ENCODE measurements at places on chromosomes 7 and 10. TPM values are rescaled to one million over a fixed set of nuclear protein-coding genes. Genes with fewer than 3 reads are reported as not detected.

FKBP6 gene
- not detected for polyA plus RNA-seq

PDLIM1 gene
- polyA plus RNA-seq, result 97.2 TPM

ENKUR gene
- polyA plus RNA-seq, result 0.06 TPM

DNA2 gene
- 2.5 TPM for polyA plus RNA-seq

ABCA13 gene
- not detected for polyA plus RNA-seq

ANKRD61 gene
- 0.50 TPM for polyA plus RNA-seq

GRCh38 chr10:28410420-28411135 lies 107.7 kb upstream of the MPP7 start:
- H3K27ac ChIP-seq, result no peak overlapping the region
- no peaks in the 10 kb centered on the region for H3K27me3 ChIP-seq
- no peaks in the 10 kb centered on the region for H3K4me1 ChIP-seq
- peak; percentile 23 for DNase-seq
- no peaks in the 10 kb centered on the region for H3K36me3 ChIP-seq

GRCh38 chr10:96367470-96367869 lies 8.7 kb upstream of the OPALIN start:
- no peaks in the 10 kb centered on the region for H3K4me1 ChIP-seq
- no peak overlapping the region for H3K27ac ChIP-seq
- H3K36me3 ChIP-seq, result no peaks in the 10 kb centered on the region
- no peaks in the 10 kb centered on the region for H3K27me3 ChIP-seq
- DNase-seq, result no peak
- H3K4me3 ChIP-seq, result no peak overlapping the region

DNA sequence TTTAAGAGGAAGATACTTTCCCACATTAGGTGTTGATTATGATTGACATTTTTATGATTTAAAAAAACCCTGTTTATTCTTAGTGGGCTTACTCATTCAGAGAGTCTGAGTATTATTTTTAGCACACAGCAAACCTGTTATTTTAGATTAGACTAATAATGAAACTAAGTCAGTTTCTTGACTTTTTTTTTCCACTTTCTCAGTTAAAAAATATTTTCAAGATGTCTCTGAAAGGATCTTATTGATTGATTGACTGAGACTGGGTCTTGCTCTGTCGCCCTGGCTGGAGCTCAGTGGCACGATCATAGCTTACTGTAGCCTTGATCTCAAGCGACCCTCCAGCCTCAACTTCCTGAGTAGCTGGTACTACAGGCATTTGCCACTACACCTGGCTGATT lies 20.4 kb upstream of the INPP5F start:
- H3K27ac ChIP-seq, result no peak overlapping the region
- DNase-seq, result no peak
- H3K4me1 ChIP-seq, result no peaks in the 10 kb centered on the region
- H3K4me3 ChIP-seq, result no peak overlapping the region
- no peaks in the 10 kb centered on the region for H3K27me3 ChIP-seq
- no peaks in the 10 kb centered on the region for H3K36me3 ChIP-seq

DNA sequence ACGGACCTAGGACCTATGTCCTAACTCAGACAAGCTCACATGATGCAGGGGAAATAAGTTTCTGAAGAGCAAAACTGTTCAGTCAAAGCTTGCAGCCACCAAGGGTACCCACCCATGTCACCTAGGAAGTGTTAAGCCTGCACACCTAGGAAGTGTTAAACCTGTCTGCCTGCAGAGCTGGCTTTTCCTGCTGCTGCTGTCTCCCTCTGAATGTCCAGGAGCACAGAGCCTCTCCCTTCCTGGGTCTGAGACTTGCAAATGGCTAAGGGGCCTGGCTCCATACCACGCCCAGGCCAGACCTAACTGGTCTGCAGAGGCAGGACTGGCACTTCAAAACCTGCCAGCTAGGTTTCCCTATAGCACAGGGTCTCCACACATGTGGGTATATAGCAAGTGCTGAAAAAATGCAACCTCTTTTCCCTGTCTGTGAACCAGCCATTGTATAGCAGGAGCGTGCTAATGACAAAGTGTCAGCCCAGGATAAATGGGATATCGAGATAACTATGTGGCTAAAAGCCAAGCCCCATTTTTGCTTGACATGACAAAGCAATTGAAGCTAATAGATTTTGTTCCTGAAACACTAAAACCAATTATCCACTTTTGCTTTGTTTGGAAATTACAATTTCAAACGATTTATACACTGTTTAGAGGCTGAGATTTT lies 1.5 kb downstream of the GDF2 start:
- H3K4me1 ChIP-seq, result no peaks in the 10 kb centered on the region
- H3K27ac ChIP-seq, result no peak overlapping the region
- H3K4me3 ChIP-seq, result no peak overlapping the region
- peaks cover 6% of the 10 kb centered on the region for H3K27me3 ChIP-seq
- no peak for DNase-seq
- no peaks in the 10 kb centered on the region for H3K36me3 ChIP-seq

DNA sequence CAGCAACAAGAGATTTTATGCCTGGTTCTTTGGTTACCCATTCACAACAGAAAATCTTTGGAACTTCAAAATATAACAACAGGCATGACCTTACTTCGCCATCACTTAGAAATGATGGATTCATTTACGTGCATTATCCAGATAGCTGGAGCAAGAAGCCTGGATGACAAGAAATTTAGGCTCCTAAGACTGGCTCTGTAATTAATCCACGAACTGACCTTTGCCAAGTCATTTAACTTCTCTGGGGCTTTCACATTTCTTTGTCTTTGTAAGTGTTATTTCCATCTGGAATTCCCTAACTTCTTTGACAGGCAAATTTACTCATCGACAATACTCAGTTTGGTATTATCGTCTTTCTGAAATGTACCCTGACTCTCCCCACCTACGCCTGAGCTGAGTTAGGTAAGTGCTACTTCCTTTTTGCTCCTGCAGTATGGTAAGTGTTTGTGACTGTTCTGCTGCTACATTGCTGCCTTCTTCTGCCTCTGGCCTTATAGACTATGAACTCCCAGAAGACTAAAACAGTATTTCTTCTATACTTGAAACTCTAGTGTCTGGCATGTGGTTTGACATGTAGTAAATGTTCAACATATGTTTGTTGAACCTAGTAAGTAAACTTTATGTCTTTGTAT lies 5.5 kb upstream of the MDFIC start:
- no peak overlapping the region for H3K4me3 ChIP-seq
- no peak for DNase-seq
- no peak overlapping the region for H3K27ac ChIP-seq
- H3K27me3 ChIP-seq, result peaks cover 16% of the 10 kb centered on the region

DNA sequence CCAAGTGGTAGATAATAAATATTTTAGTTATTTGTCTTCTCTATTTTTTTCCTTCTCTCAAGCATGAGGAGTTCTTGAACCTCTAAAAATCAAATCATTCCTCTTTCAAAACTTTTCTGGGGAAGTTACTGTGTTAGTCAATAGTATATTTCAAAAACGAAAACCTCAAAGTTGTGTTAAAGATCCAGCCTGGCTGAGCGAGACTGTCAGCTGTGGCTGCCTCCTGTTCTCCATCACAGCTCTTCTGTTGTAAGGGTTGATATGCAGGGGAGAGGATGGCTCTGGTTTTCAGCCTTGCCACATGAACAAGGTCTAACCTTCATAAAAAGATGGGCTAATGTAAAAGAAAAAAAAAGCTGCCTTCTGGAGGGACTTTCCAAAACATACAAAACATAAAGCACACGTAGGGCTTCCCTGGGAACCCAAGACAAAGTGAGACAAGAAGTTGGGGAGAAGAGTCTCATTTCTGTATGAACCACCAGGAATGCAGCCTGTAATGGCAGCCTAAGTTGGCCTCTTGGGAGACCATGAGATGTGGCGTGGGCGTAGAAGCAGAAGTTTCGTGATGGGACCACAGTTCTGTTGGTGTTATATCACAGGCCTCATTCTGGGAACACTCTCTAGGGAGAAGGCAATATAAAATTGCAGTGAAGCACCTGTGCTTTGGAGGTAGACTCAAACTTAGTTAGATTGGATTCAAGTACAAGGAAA lies 77.9 kb upstream of the FHIP2A start:
- H3K4me1 ChIP-seq, result no peaks in the 10 kb centered on the region
- DNase-seq, result no peak
- no peaks in the 10 kb centered on the region for H3K36me3 ChIP-seq

- DNase-seq, result peak; percentile 35
- no peaks in the 10 kb centered on the region for H3K27me3 ChIP-seq
- H3K4me3 ChIP-seq, result no peak overlapping the region
These were observed 565.5 kb downstream of the PARD3 start for GRCh38 chr10:34249634-34250033.

- DNase-seq, result no peak
These were observed 112.7 kb downstream of the MTERF1 start for GRCh38 chr7:91767820-91768219.

GRCh38 chr7:15720849-15721471 lies 34.5 kb upstream of the MEOX2 start:
- no peaks in the 10 kb centered on the region for H3K4me1 ChIP-seq
- no peak overlapping the region for H3K4me3 ChIP-seq
- H3K36me3 ChIP-seq, result no peaks in the 10 kb centered on the region
- H3K27me3 ChIP-seq, result 0 out of 2 replicates have a peak, but pooled peaks cover 5% of the 10 kb centered on the region
- H3K27ac ChIP-seq, result no peak overlapping the region

GRCh38 chr10:126910196-126910595 lies 5.0 kb downstream of the DOCK1 start:
- no peak overlapping the region for H3K27ac ChIP-seq
- H3K4me1 ChIP-seq, result 0 out of 2 replicates have a peak, but pooled peaks cover 3% of the 10 kb centered on the region
- H3K36me3 ChIP-seq, result peaks cover 4% of the 10 kb centered on the region
- H3K4me3 ChIP-seq, result no peak overlapping the region
- DNase-seq, result no peak

GRCh38 chr7:80521809-80522208 lies 9.9 kb upstream of the GNAT3 start:
- no peak for DNase-seq
- no peaks in the 10 kb centered on the region for H3K4me1 ChIP-seq
- H3K27me3 ChIP-seq, result no peaks in the 10 kb centered on the region
- H3K4me3 ChIP-seq, result no peak overlapping the region
- H3K27ac ChIP-seq, result no peak overlapping the region

DNA sequence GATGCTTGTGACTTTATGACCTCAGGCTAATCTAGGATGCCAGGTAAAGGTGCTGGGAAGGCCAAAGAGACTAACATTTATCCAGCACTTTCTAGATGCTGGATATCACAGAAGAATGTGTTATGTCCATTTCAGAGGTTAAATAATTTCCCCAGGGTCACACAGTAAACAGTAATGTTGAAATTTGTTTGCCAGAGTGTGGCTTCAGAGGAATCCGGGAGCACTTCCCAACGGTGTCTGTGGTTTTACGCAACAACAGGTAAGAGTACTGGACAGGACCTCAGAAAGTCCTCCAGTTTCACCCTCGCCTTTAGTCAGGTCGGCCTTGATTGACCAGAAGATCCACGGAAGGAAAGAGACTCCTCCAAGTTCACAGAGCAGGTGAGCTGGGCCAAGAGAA lies 1.7 kb downstream of the SHTN1 start:
- no peaks in the 10 kb centered on the region for H3K36me3 ChIP-seq
- H3K4me3 ChIP-seq, result no peak overlapping the region
- no peak for DNase-seq
- H3K4me1 ChIP-seq, result peaks cover 9% of the 10 kb centered on the region
- H3K27me3 ChIP-seq, result no peaks in the 10 kb centered on the region

- H3K4me3 ChIP-seq, result no peak overlapping the region
- DNase-seq, result no peak
- no peaks in the 10 kb centered on the region for H3K27me3 ChIP-seq
- H3K4me1 ChIP-seq, result peaks cover 31% of the 10 kb centered on the region
- H3K27ac ChIP-seq, result no peak overlapping the region
- peaks cover 44% of the 10 kb centered on the region for H3K36me3 ChIP-seq
These were observed 4.9 kb downstream of the SMARCD3 start for GRCh38 chr7:151243408-151244195.

- H3K27ac ChIP-seq, result no peak overlapping the region
- H3K36me3 ChIP-seq, result no peaks in the 10 kb centered on the region
- H3K4me1 ChIP-seq, result no peaks in the 10 kb centered on the region
- DNase-seq, result no peak
These were observed 122.6 kb upstream of the ASAH2 start for GRCh38 chr10:50373821-50374501.

DNA sequence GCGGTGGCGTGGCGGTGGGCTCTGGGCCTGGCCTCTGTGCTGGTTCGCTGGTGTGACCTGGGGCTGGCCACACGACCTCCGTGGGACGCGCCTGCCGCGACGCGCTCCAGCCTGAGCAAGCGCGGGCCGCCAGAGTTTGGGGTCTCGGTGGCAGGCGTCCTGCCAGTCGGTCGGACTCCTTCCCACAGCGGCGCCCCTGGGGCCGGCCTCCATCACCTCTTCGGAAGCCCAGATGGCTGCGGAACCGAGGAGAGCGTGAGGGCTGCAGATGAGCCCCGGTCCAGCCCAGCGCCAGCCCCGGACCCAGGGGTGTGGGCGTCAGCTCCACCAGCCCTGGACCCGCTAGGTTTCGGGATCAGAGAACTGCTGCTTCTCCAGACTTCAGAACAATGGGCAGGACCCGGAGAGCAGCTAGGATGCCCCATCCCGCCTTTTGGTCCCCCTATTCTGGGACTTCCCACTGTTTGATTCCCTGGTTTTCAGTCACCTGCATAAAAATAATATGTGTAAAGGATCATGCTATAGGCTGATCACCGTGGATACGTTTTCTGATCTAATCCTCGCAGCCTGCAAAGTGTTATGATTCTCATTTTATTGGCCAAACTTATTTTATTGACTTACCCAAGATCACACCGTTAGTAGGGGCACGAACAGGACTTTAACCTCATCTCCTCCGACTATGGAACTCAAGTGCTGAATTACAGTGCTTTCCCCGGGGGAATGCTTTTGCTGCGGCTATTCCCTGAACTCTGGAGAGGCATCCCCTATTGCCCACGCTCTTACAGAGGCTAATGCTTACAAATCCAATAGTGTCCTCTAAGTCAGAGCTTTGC lies 2.8 kb downstream of the CYP26C1 start:
- peaks cover 7% of the 10 kb centered on the region for H3K4me1 ChIP-seq
- H3K4me3 ChIP-seq, result no peak overlapping the region
- peaks cover 33% of the 10 kb centered on the region for H3K27me3 ChIP-seq
- DNase-seq, result peak; percentile 31
- H3K36me3 ChIP-seq, result no peaks in the 10 kb centered on the region

DNA sequence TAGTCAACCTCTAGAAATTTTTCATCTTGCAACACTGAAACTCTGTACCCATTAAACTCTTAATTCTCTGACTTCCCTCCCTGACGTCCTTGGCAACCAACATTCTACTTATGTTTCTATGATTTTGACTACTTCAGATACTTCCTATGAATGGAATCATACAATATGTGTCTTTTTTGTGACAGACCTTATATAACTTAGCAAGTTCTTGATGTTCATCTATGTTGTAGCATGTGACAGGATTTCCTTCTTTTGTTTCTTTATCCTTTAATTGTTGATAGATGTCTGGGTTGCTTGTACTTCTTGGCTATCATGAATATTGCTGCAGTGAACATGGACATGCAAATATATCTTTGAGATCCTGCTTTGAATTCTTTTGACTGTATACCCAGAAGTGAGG lies 240.8 kb downstream of the ADK start:
- H3K27me3 ChIP-seq, result no peaks in the 10 kb centered on the region
- no peaks in the 10 kb centered on the region for H3K4me1 ChIP-seq
- no peak for DNase-seq
- peaks cover 25% of the 10 kb centered on the region for H3K36me3 ChIP-seq
- no peak overlapping the region for H3K27ac ChIP-seq

Measured in SK-N-SH (cell line).